ENCODE measurements at places on chromosomes 2 and 18.

- DNase-seq = peak; percentile 10
Observed at GRCh38 chr2:172864182-172864581, 128.5 kb downstream of the RAPGEF4 start.

GRCh38 chr18:68298330-68298729, 416.6 kb downstream of the TMX3 start:
- DNase-seq = no peak

DNA sequence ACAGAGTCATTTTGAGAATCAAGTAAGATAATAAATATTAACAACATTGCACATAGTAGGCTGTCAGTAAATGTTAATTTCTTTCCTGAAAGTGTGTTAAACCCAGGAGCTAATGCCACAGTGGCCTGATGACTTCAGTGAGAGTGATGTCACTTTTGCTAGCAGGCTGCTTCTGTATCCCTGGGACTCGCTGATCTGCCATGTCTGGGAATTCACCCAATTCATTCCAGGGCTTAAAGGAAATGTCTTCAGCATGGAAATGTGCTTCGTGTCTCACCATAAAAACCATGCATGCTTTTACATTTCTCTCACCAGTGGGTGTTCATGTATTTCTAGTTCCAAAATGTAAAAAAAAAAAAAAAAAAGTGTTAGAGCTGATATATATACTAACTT, 56.8 kb upstream of the MAPRE3 start:
- DNase-seq = no peak

DNA sequence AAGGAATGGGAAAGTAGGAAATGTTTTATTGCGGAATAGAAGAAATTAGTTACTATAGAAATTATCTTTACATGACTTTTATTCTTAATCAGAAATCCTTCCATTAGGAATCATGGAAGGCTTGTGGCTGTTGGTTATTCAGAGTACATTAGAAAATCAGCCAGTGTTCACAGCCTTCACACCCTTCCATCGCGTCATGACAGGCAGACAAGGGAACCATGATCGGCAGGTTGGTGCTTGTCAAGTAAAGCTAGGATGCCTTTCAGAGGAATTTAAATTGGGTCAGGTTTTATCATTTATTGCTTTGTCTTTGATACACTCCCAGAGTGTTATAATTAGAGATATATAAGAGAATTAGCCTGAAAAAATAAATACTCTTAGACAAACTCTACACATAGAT, 400.6 kb downstream of the THSD7B start:
- no peak for DNase-seq

DNA sequence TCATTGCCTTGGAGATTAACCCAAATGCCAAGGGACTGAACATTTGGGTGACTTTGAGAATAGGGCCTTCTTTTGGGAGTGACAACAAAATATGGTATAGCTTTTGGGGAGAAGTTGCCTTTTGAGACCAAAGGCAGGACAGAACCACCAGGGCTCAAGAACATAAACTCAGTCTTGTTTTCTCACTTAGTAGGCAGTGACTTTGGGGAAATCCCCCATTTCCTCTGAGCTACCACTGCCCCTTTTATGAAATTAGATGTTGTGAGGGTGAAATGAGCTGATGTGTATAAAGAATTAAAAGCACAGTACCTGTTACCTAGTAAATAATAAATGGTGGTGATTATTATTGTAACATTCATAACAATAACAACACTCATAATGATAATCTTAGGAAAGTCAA, 36.5 kb downstream of the GPD2 start:
- DNase-seq = no peak

DNA sequence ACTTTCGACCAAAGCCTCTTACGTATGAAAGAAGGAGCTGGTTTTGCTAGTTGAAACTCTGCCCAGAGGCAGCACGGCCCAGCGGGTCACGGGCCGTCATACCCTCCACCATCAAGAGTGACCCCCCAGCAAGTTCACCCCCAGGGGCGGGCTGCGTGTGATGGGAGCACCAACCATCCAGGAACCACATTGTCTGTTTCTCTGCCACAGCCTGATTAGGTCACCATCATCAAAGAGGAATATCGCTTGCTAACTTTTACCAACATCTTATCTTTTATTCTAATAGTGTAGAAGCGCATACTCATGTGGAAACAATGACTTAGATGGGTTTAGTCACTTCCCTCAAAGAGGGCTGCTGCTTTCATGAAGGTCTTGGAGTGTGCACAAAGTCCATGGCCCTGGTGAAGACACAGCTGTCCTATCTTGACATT, 116.6 kb upstream of the SMIM21 start:
- DNase-seq = no peak

DNA sequence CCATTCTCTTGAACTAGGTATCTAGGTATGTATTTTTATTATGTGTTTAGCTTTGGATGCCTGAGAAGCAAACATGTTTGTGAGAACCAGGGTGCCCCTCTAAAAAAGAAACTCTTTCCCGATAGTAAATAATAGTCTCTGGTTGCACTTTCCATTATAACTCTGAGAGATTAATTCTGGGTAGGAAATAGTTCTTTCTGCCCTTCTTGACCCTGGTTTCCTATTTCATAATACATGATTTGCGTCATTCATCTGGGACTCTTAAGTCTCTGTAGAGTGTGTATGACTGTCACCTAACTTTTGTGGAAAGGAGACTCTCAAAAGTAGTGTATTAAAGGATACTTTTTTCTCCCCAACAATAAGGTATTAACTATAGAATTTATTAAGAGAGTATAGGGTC, 31.5 kb downstream of the ACSL3 start:
- no peak for DNase-seq

- no peak for DNase-seq
Observed at GRCh38 chr18:72700961-72701710, 157.0 kb upstream of the CBLN2 start.

DNA sequence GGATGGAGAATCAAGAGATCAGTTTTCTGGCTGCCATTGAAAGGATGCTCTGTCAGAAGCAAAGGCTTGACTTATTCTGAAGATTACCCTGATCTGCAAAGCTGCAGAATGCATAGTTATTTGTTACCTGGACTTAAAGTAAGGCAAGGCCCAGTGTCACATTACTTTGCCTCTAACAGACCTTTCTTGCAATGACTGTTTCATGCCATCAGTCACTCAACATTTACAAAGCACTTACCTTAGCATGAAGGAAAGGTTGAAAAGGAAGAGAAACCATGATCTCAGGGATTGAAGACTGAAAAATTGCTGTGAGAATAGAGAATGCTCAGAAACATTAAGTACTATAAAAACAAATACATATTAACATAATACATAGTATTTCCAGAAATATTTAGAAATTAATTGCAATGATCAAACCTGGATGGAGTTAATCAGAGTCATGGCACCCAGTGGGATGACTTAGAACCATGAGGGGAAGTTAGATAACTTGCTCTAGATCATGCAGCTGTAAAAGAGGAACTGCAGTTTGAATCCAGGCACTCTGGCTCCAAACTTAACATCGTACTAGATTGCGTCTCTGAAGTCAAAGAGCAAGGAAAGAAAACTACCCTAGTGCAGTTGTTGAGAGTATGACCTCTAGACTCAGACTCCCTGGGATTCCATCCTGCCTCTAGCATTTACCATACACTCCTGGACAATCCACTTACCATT, 26.5 kb upstream of the FAM117B start:
- DNase-seq = no peak

DNA sequence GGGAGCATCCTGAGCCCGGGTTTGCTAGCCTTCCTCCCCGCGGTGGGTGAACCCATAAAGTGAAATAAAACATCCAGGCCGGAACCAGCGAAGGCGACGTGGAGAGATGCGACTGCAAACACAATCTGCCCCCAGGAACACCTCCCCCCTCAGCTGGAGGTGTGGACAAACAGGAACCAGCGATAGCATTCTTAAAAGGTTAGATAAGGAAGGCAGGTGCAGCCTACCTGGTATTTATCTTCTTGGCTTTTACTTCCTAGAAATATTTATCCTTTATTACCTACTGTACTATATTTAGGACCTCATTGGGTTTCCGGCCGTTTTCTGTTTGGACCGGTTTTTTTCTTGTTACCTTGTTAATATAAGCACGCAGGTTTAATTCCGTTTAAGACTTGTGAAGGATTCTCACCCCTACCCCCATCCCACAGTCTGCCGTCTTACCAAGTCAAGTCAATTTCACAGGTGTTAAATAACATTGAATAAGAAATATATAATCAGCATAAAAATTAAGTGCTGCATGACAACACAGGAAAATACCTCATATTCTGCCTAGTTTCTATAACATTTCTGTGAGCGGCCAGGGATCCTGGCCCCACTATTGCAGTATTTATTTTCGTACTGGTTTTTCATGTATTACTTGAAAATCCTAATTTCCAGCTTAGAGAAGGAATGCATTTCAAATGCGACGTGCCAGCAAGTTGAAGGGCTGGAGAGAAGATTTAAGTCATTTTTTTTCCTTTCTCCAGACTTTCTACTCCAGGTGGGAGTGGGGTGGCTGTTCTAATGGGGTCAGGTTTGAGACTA, 224.0 kb upstream of the ID2 start:
- no peak for DNase-seq

DNA sequence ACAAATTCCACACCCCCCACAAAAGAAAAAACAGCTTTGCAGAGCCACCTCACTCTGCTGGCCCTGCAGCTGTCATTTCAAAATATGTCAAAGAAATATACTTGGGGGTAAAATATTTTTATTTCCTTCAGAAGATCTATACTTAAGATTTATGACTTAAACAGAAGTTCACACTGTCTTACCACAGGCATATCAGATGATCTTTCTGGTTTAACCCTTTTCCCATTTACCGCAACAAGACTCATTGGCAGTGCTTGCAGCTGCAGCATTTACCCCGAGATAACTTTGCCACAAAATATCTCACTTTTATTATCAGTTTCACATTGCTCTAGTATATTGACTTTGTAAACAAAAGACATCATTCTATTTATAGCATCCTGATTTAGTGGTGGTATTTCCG, 21.6 kb upstream of the SLC35G4 start:
- no peak for DNase-seq

DNA sequence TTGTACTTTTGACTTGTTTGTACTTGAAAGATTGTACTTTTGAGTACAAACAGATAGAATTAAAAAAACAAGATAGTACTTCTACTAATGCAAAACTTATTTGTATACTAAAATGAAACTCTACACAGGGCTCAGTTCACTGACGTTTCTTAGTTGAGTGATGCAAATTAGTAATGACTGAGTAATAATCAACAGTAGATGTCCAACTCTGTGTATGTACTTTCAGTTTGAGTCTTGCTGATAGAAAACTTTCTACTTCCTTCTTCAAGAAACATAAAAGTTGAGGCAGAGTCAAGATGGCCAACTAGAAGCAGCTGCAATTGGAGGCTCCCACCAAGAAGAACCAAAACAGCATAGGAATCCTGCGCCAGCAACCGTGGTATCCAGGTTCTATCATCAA, 585.0 kb downstream of the NR4A2 start:
- DNase-seq = no peak

GRCh38 chr2:209681201-209681735, 90.4 kb upstream of the UNC80 start:
- no peak for DNase-seq

GRCh38 chr2:77999376-77999775, 477.2 kb upstream of the LRRTM4 start:
- DNase-seq = no peak

GRCh38 chr2:569681-570080, 107.5 kb downstream of the TMEM18 start:
- no peak for DNase-seq

- no peak for DNase-seq
Observed at GRCh38 chr18:58721566-58722239, 50.4 kb downstream of the MALT1 start.

DNA sequence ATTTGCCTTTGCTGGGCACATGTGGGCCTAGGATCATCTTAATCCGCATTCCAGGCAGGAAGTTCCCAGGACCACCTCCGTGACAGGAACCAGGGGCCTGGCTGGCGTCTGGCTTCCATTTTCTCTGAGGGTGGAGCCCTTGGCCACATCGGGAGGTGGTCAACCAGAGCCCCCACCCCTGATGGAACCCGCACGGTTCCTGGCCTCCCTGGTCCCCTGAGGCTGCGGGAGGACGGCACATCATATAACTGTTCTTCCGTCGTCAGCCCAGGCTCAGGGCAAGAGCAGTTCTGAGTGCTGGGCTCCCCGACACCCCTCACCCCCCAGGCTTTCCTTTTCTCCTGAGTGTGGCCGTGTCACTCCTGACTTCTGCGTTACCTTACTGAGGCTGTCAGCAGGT, 13.5 kb downstream of the ESPNL start:
- no peak for DNase-seq

GRCh38 chr2:130916438-130916705, 79.7 kb downstream of the ARHGEF4 start:
- DNase-seq = no peak

- DNase-seq = no peak
Observed at GRCh38 chr2:240603846-240604245, 17.3 kb downstream of the CAPN10 start.

Measured in stimulated activated CD4-positive, alpha-beta T cell treated with anti-CD3 and anti-CD28 coated beads, Interleukin-15, amount 100 ng/mL, for 1 hour (primary cell).